ENCODE measurements at places on chromosomes 7 and 10.

- DNase-seq, result no peak
These were observed 12.6 kb upstream of the WDFY4 start for GRCh38 chr10:48671914-48672595.

DNA sequence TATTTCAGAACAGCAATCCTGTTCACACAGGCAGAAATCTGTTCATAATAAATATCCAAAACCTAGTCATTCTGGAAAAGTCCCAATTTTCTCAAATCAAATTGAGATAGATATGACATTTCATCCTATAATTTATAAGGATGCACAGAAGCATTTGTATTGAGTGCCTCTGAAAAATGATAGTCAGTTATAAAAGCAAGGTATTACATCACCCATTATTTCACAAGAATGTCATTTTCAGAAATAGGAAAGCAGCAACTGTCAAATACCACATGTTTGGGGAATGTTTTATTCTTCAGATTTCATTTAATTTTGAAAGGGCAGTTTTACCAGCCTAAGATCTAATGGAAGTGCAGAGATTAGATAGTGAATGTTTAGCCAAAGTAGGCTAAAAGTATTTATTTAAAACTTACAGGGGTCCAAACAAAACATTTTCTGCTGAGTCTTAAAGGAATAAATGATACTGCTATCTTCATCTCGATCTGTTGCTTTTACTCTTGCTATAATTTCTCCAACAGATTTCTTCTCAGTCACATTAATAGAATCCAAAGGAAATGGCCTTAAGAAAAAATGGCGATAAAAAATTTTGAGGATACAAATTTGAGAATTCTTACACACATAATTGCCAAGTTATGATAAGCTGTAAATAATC lies 185.8 kb downstream of the HGF start:
- DNase-seq, result no peak

- no peak for DNase-seq
These were observed 35.1 kb upstream of the CXCL12 start for GRCh38 chr10:44419790-44420549.

- no peak for DNase-seq
These were observed 169.9 kb upstream of the ASAH2 start for GRCh38 chr10:50421026-50421719.

DNA sequence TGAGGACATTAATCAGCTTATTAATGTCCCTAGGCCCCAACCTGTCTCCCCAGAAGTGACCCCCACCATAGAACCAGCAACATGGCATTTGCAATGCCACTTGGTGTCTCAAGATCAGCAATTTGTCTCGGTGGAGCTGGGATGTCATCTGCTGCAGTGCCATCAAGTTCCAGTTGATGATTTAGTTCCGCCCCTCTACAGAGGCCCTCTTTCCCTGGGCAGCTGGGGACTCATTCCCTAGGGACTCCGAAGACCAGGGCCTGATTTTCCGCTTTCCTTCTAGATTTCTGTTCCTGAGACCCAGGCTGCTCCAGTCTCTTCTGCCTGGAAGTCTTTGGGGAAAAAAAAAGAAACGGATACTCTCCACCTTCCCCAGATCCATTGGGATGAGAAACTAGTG lies 122.5 kb upstream of the NANOS1 start:
- DNase-seq, result no peak

GRCh38 chr10:65846949-65847348 lies 1078.9 kb upstream of the LRRTM3 start:
- no peak for DNase-seq

GRCh38 chr7:17339139-17339538 lies 40.7 kb downstream of the AHR start:
- no peak for DNase-seq

DNA sequence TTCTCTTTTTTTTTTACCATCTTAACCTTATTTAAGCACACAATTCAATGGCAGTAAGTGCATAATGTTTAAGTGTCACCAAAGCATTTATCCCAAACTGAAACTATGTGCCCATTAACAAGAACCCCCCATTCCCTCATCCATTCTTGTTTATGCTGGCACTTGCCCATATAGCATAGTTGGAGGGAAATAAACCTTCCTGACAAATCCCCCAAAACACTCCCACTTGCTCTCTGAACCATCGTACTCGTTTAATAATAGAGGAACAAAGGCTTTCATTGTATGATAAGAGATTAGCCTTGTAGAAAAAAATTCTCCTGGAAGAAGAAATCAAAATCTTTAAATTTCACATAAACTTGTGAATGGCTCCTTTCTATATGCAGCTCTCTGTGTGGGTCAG lies 26.4 kb upstream of the KCNMA1 start:
- no peak for DNase-seq

- DNase-seq, result no peak
These were observed 146.6 kb downstream of the WDR11 start for GRCh38 chr10:120997756-120998155.

GRCh38 chr7:41222746-41223145 lies 480.1 kb downstream of the INHBA start:
- no peak for DNase-seq

- no peak for DNase-seq
These were observed 72.4 kb downstream of the ABCC2 start for GRCh38 chr10:99854860-99855259.

DNA sequence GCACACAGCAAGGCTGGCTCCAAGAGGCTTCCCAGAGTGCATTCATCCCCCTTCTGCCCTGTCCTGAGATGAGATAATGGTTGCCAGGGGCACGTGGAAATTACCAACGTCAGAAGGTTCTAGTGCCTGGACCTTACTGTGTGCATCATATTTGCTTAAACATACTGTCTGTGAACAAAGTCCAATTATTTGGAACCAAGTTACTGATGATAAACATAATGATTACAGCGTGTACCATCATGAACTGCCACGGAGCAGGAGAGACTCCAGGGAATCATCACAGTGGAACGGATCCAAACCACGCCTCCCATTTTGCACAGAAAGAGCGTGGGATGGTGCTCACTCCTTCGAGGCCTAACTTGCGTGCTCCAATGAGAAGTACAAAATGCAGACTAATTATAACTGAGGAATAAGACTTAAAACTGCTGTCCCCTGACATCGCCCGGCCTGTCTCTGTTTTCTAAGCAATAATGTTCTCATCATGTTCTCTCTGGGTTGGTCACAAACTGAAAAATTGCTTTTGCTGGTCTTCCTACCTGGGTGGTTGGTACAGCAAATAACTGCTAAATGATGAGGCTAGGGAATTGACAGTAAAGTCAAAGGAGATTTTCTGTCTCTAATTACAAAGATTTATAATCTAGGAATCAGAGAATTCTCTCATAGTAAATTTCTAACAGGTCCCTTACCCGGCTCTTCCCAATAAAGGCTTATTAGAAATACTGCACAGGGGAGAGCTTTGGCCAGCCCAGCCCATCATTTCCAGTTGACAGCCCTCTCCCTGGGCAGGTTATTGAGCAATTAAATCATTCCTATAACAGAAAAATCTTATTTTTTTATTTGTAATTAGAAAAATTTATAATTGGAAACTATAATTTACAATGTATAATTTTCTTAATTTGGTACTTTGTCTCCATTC lies 182.2 kb downstream of the CAMK1D start:
- no peak for DNase-seq

DNA sequence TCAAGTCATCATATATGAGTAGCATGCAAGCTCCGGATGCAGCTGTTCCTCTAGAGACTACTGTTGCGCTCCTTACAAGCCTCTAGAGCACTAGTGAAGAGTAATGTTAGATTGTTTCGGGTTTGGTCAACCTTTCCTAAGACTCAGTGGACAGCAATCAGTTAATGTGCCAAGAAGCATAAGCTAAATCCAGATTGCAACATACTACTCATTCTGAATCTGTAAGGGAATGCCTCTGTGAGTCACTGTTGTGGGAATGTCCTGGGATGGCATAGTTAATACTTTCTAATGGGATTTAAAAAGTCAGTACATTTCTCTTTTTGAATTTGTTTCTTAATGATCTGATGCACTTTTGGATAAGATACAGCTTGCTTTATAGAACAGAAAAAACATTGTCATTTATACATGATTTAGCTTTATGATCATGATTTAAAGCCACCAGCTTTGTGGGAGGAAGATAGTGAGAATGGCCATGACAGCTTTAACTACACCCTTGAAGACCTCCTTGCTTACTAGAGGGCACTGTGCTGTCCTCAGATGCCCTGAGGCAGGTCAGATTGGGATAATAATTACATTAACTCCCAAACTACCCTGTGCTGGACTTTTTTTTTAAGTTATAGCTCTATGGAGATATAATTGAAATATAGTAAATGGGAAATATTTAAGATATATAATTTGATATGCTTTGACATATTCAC lies 138.4 kb downstream of the SDK1 start:
- DNase-seq, result no peak

- DNase-seq, result no peak
These were observed 1079.9 kb downstream of the CNTNAP2 start for GRCh38 chr7:147196481-147196880.

DNA sequence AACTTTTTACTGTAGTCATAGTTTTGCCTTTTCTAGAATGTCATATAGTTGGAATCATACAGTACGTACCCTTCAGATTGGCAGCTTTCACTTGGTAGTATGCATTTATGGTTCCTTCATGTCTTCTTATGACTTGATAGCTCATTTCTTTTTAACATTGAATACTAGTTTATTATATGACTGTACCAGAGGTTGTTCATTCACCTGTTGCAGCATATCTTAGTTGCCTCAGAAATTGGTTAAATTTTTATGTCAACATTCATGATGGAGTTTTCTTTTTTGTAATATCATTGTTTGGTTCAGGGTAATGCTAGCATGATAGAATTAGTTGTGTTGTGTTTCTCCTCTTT lies 94.8 kb upstream of the CDK13 start:
- no peak for DNase-seq

GRCh38 chr7:136883046-136883445 lies 14.6 kb downstream of the CHRM2 start:
- DNase-seq, result no peak

- no peak for DNase-seq
These were observed 410.2 kb upstream of the KLF6 start for GRCh38 chr10:4195213-4195612.

GRCh38 chr10:114538181-114538906 lies 119.7 kb downstream of the ABLIM1 start:
- DNase-seq, result no peak

- no peak for DNase-seq
These were observed 229.6 kb downstream of the BAMBI start for GRCh38 chr10:28906934-28907333.

GRCh38 chr7:83870515-83870914 lies 221.6 kb upstream of the SEMA3E start:
- DNase-seq, result no peak

DNA sequence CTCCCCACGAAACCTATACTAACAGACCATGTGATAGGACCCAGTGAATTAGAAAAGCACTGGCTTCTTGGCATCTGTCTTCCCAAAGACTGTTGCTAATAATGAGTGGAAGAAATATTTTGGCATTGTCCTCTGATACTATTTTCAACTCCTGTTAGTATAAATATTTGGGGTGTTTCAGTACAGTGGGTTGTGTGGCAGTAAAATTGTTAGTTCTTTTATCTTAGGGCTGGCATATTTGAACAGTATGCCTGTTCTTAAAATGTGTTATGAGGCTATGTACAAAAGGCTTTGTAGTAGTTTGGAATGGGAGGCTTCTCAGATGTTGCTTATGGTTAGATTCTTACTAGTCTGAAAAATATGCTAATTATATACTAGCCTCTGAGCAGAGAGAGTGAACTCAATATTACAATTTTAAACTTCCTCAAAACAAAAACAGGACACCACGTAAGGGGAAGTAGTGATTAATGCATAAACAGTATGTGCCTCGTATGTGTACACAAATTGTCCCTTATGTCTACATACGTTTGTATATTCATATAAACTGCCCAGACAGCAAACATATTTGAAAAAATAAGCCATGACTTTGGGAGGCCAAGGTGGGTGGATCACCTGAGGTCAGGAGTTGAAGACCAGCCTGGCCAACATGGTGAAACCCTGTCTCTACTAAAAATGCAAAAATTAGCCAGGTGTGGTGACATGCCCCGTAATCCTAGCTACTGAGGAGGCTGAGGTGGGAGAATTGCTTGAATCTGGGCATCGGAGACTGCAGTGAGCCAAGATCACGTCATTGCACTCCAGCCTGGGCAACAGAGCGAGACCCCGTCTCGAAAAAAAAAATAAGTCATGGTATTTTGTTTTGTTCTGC lies 115.4 kb downstream of the ARID5B start:
- DNase-seq, result no peak

DNA sequence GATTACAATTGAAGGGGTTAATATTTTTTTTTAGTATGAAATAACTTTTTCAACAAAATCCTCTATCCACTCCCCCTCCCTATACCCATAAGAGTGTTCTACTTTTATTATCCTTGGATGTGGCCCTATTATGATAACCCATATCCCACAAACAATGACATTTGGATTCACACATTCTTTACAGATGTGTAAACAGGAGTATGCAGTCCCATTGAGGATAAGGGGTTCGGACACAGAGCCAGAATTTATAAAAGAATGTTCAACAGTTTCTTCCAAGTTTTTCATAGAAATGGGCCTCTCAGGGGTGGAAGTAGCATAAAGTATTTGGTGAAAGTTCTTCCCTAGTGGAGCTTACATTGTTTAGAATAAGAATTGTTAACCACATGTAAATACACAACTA lies 16.1 kb upstream of the PCLO start:
- DNase-seq, result no peak

DNA sequence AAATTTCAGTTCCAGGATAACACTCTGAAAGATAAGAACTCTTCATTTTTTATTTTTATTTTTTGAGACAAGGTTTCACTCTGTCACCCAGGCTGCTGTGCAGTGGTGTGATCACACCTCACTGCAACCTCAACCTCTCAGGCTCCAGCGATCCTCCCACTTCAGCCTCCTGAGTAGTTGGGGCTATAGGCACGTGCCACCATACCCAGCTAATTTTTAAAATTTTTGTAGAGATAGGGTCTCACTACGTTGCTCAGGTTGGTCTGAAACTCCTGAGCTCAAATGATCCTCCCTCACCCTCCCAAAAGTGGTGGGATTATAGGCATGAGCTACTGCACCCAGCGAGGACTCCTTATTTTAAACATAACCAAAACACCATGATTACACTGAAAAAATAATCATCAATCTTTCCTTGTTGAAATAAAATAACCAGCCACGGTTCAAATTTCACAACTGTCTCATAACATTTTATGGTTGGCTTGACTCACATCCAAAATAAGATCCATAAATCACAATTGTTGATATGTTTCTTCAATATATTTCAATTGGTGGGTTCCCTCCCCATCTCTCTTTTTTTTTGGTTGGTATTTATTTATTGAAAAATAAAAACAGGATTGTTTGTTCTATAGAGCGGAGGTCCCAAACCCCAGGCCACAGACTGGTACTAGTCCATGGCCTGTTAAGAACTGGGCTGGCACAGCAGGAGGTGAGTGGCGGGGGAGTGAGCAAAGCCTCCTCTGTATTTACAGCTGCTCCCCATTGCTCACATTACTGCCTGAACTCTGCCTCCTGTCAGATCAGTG lies 60.1 kb upstream of the FAM171A1 start:
- DNase-seq, result no peak

DNA sequence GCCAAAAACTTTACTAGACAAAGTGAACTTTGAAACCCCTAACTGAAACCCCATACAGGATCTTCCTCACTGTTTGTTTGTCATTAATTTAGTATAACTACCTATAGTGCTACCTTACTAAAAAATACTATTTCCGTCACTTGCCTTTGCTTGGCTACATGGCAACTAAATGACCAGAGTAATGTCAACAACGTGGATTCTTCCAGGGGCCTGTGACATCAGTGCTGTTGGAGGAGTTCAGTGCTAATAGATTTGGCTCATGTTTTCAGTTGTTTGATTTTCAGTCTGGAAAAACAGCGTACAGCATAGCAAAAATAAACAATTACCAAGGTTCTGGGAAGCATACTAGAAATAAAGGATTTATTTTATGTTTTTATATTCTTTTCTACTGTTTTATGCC lies 3.0 kb upstream of the ASB15 start:
- no peak for DNase-seq

- no peak for DNase-seq
These were observed 2.1 kb downstream of the NOS3 start for GRCh38 chr7:150992833-150993302.
